Skeletal muscle cell (primary cell): ENCODE measurements at places on chromosomes 4 and X.

DNA sequence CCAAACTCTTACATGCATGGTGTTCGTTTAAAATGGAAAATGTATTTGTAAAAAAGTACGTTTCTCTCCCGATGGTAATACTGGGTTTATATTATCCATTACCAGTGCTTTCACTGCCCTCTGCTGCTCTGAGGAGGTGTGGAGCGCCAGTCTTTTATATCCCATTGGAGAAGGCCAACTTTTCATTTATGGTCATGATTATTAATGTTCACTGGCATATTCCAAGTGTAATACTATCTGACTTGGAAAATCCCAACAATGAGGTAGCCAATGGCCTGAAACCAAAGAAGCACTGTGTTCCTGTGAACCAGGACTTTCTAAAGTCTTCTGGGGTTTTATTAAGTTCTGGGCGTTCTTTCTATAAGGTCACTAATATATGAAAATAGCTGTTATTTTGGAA lies 80.7 kb downstream of the SYNPO2 start:
- DNase-seq: no peak

- DNase-seq: no peak
Measured at GRCh38 chr4:3740256-3740655, 25.9 kb upstream of the ADRA2C start.

DNA sequence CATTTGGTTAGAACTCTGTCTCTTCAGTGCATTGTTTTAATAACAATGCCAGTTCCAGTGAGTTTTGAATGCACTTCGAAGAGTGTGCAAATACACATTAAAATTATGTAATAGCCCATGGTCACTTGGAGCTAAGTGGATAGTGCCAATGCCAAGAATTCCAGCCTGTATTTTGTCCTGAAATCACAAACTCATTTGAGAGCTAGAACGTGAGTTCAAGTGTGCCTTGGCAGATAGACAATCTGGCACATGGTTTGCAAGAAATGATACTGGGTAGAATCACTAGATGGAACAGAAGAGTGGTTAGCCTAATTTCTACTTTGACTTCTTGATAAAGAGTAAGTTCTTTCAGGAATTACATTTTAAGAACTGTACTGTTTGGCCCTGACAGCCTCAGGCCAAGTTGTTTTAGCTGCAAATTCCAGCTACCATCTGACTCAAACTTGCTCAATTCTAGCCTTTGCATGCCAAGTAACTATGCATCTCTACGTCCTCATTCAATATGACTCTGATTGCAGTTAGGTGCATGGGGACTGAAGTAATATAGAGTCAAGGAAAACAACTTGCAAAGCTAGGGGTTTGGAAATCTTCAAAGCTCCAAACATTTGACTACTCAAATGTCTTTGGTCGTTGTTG lies 131.9 kb upstream of the SMIM31 start:
- DNase-seq: no peak

GRCh38 chrX:27591938-27592337 lies 1.8 kb downstream of the DCAF8L2 start:
- no peak for DNase-seq

DNA sequence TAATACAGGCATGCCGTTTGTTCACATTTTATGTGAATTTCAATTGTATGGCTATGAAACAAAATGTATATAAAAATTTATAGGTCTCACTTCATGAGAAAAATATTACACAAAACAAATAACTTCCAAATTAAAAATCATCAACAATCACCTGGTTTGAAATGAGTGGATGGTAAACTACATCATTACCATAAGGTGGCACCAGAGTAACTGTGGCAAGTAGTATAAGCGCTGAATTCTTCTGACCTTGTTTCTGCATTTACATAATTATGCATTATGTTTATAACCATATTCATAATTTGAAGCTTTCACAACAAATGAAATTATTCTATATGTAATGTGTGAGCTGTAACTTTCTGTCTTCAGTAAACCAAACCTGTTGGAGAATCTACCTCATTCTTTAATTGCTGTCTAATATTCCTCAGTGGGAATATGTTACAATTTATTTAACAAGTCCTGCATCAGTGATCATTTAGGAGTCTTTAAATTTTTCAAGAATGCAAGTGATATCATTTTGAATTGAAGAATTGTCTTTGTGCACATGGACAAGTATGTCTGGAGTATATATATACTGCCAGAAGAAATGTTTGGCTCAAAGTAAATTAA lies 55.2 kb downstream of the MMRN1 start:
- DNase-seq: no peak

DNA sequence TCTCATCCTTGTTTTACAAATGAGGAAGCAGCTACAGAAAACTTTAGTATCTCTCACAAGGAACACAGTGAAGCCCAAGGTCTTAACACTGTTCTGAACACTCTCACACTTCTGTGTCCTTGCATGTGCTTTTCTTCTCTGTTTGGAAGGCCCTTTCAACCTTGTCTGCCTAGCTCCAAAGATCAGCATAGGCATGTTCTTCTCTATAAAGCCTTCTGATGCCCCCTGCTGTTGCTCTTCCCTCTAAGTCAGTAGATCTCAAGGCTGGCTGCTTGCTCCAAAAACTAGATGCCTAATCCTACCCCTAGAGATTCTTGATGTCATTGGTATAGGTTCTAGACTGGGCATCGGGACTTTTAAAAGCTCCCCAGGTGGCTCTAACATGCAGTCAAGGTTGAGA lies 5.9 kb downstream of the APOO start:
- no peak for DNase-seq

DNA sequence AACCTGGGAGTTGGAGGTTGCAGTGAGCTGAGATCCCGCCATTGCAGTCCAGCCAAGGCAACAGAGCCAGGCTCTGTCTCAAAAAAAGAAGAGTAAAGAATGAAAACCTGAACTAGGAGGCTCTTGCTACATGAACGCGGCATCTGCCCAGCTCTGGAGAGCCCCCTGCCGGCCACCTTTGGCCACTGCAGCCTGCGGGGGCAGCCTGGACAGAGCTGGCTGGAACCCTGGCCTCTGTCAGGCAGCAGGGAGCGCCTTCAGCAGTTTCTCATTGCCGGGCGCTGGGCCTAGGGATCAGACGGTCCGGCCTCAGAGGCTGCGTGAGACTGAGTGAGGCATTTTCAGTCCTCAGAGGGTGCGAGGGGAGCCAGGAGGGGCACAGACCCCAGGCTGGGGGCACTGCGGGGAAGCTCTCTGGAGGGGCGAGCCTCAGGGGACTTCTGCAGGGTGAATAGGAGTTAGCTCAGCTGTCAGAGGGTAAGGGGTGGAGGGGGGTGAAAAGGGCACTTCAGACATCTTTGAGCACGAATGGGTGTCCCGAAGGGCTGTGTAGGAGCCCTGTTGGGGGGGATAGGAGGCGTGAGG lies 17.5 kb downstream of the DOK7 start:
- no peak for DNase-seq

DNA sequence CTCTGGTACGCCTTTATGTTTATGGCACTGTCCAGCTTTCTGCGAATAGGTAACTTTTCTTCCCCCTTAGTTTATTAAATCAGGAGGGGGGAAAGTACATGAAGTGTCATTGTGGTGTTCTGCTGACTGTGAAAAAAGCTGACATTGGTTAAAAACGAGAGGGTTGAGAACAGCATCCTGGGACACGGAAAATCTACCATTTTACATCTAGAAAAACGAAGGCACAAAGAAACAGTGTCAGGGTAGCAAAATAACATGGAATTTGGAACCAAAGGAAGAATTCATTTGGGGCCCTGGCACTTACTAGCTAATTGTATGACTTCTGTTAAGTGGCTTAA lies 1.2 kb upstream of the AMOT start:
- DNase-seq: no peak

- no peak for DNase-seq
Measured at GRCh38 chrX:49270249-49270921, 792 bp downstream of the PPP1R3F start.

GRCh38 chrX:107118322-107119147 lies at the start of gene RBM41:
Gene RBM41 (minus strand): TSS chrX:107118822. CDS start chrX:107118773, 49 bp downstream.
- DNase-seq: peak; percentile 33

- no peak for DNase-seq
Measured at GRCh38 chr4:141080668-141081067, 52.6 kb downstream of the RNF150 start.

DNA sequence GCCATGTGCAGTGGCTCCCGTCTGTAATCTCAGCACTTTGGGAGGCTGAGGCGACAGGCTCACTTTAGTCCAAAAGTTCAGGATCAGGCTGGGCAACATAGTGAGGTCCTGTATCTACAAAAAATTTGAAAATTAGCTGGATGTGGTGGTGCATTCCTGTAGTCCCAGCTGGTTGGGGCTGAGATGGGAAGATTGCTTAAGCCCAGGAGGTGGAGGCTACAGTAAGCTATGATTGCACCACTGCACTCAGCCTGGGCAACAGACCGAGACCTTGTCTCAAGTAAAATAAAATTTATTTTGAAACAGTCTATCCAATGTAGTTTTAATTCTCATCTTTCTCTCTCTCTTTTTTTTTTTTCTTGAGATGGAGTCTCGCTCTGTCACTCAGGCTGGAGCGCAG lies 21.1 kb downstream of the RBM10 start:
- DNase-seq: no peak

GRCh38 chr4:26576231-26576739 lies 7.6 kb upstream of the TBC1D19 start:
- no peak for DNase-seq

- DNase-seq: no peak
Measured at GRCh38 chr4:120225527-120225926, 158.9 kb upstream of the MAD2L1 start.

DNA sequence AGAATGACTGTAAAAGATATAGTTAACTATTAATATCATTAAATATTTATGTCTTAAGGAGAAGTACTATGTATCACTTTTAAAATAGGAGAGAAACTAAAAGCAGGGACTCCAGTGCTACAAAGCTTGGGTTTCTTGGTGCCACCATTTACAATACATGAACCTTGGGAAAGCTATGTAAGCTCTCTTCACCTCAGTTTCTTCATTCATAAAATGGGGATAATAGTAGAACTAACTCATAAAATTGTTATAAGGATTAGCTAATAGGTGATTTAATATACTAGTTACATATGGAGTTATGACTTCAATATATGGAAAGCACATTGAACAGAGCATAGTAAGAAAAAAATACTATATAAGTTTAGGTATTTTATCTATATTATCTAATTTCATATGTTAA lies 23.7 kb downstream of the EPGN start:
- no peak for DNase-seq

GRCh38 chrX:30627818-30628652 lies 25.2 kb upstream of the GK start:
- DNase-seq: no peak
